NCI-H1417 (cell line): ENCODE measurements at places on chromosomes 6 and 20.

- DNase-seq, result no peak
Observed at GRCh38 chr6:141618180-141618581, 514.5 kb upstream of the GJE1 start.

DNA sequence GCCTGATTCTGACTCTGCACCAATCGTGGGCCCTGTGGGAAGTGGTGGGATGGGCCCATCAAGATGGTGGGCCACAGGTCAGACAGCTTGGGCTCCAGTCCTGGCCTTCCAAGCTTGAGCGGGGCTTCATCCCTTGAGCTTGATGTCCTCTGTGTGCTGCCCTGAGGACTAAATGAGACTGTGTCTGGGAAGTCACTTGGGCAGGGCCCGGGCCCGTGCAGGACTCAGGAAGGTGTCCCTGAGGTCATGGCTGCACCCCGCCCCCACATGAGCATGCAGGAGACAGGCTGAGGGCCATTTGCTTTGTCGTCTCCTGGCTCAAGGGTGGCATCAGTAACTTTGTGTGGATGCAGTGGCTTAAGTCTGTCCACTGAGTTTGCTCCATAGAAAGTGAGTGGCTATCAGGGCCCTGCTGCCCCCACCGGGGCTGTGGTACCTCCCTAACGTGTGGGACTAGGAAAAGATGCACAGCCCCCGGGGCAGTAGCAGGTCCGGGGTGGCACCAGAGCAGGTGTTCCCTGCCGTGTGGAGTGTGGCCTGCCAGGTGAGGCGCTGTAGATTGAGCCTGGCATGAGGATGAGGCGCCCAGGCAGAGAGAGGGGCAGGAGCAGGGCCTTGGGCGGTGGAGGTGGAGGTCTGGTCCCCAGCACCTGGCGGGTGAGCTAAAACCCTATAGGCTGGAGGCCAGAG is 298.6 kb downstream of the TAF4 start:
- DNase-seq, result no peak

GRCh38 chr6:56246541-56246880 is 869 bp downstream of the COL21A1 start:
- DNase-seq, result no peak

DNA sequence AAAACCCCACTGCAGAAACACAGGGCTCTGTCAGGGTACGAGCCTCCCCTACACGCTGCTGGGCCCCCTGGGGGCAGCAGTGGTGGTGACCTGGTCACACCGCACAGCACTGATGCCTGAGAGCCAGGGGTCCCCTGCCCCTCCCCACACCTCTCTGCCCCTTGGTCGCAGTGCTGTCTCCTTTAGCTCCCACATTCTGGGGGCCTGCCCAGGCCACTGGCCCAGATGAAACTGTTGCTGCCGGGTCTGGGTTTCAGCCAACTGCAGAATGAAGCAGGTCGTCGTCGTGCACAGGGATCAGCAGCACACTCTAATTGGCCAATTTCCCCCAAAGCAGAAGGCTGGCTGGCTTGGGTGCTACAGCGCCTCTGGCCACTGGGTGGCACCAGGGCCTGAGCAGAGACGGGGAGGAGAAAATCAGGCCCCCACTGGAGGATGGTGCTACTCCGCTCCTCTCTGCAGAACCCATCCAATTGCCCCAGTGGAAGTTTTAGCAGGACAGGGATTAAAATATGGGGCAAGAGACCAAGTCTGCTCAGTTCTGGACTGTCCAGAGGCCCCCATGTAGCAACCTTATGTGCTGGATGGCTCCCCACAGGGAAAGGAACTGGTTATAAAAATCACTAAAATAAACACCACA is 26.1 kb downstream of the DIDO1 start:
- peak; percentile 56 for DNase-seq

DNA sequence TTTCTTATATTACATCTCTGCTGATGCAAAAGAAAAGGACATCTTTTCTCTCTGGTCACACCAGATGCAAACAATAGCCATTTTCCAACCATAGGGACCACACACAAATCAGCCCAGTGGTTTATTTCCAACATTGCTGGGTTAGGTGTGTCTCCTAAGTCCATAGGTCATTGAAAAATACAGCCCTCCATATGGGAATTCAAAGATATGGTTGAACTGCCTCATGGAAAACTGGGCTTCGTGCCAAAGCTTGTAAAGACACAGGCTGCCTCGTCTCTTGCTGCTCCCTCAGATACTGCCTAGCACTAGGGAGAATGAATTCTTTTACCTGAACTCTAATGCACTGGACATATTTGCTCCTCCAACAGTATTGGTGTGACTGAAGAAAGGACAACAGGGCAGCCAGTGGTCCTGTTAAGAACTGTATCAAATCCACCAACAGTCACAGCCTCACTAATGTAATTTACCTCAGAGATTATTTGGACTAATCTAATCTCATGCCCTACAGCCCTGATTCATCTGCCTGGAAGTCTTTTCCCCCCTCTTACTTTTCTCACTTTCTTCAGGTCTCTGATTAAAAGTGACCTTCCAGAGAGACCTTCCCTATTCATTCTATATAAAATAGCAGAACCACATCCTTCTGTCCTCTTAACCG is 48.3 kb upstream of the TBC1D32 start:
- DNase-seq, result no peak
